CD4-positive, CD25-positive, alpha-beta regulatory T cell (primary cell): ENCODE measurements at places on chromosomes 12 and 14. TPM values are rescaled to one million over a fixed set of nuclear protein-coding genes. Genes with fewer than 3 reads are reported as not detected.

- peaks cover 24% of the 10 kb centered on the region for H3K36me3 ChIP-seq
- no peaks in the 10 kb centered on the region for H3K4me1 ChIP-seq
- peak; percentile 24 for DNase-seq
- no peak overlapping the region for H3K27ac ChIP-seq
- no peaks in the 10 kb centered on the region for H3K27me3 ChIP-seq
Measured at GRCh38 chr14:96852823-96853422, 55.7 kb downstream of the VRK1 start.

- DNase-seq = no peak
- peaks cover 22% of the 10 kb centered on the region for H3K4me1 ChIP-seq
- peak overlapping the region; percentile 29 for H3K27ac ChIP-seq
- H3K27me3 ChIP-seq = no peaks in the 10 kb centered on the region
Measured at GRCh38 chr14:35331605-35332516, 39.7 kb downstream of the PSMA6 start.

The KLRC3 gene
- not detected for total RNA-seq

GRCh38 chr12:49980501-49981349 is 8.0 kb downstream of the AQP6 start:
- no peaks in the 10 kb centered on the region for H3K27me3 ChIP-seq
- no peaks in the 10 kb centered on the region for H3K4me1 ChIP-seq
- no peak for DNase-seq
- H3K27ac ChIP-seq = no peak overlapping the region
- no peaks in the 10 kb centered on the region for H3K36me3 ChIP-seq

DNA sequence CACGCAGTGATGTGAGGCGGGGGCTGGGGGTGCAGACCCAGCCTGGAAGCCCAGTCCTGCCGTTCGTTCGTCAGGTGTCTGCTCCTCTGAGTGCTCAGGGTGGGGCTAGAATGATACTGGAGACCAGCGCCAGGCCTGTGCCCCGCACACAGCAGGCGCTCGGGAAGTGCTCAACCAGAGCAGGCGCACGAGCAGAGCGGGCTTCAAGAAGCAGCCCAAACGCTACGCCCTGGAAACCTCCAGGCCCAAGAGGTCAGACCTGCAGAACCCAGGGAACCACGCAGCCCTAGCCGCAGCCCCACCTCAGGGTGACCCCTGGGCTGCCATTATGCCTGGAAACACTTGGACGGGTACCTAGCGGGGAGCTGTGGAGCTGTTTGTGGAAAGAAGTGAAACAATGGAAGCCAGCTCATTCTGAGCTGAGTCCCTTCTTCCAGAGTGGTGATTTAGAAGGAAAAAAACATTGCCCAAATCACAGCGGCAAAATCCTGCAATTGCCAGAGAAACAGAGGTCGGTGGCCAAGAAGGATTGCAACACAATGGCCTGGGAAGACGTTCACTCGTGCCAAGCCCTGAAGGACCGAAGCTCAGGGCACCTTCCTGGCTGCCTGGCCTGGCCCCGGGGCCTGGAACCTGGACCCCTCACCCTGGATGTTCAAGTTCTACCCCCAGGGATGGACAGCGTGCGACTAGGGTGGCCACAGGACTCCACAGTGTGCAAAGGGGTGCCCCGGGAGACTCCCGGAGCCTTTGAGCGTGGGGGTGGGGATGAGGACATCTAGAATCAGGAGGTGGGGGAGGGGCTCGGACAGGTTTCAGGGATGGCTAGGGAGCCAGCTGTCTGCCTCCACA is 40.4 kb upstream of the DIO3 start:
- no peak overlapping the region for H3K27ac ChIP-seq
- no peak for DNase-seq
- no peak overlapping the region for H3K4me3 ChIP-seq

- peak overlapping the region; percentile 61 for H3K4me3 ChIP-seq
- peak overlapping the region; percentile 58 for H3K27ac ChIP-seq
- H3K4me1 ChIP-seq = peaks cover 11% of the 10 kb centered on the region
- H3K27me3 ChIP-seq = no peaks in the 10 kb centered on the region
- DNase-seq = no peak
- H3K36me3 ChIP-seq = peaks cover 35% of the 10 kb centered on the region
Measured at GRCh38 chr12:53413485-53414204, 10.0 kb upstream of the AMHR2 start.

The ZBTB1 gene
- total RNA-seq = 167 TPM

DNA sequence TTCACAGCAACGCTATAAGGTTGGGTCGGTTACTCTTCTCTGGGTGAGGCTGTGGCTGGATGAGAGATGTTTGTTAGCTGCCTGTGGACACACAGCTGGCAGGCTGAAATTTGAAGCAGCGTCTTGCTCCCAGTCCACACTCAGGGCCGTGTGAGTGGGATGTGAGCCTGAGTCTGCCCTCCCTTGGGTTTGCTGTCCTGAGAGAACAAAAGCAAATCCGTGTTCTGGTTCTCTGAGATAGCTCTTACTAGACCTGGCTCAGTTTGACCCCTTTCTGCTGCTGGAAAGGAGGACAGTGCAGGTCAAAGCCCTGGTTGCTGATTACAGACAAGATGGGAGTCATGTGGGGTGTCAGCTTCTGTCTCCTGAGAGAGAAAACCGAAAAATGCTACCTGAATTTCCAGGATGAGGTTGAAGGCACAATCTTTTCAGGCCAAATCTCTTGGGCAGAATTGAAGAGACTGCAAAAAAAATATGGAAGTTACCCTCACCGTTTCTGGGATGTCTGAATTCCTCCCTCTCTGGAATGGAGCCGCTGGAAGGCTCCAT is 270.8 kb downstream of the ZFP36L1 start:
- H3K36me3 ChIP-seq = no peaks in the 10 kb centered on the region
- no peak for DNase-seq
- no peak overlapping the region for H3K27ac ChIP-seq
- no peak overlapping the region for H3K4me3 ChIP-seq
- H3K27me3 ChIP-seq = no peaks in the 10 kb centered on the region

The ANKS1B gene
- total RNA-seq = 9.5 TPM

GRCh38 chr12:30178916-30179315 is 395.2 kb upstream of the TMTC1 start:
- H3K27ac ChIP-seq = no peak overlapping the region
- no peak for DNase-seq
- no peaks in the 10 kb centered on the region for H3K4me1 ChIP-seq
- no peaks in the 10 kb centered on the region for H3K27me3 ChIP-seq

GRCh38 chr12:25585021-25585523 is 32.0 kb upstream of the LMNTD1 start:
- H3K27me3 ChIP-seq = no peaks in the 10 kb centered on the region
- no peaks in the 10 kb centered on the region for H3K36me3 ChIP-seq
- H3K4me3 ChIP-seq = no peak overlapping the region
- H3K27ac ChIP-seq = no peak overlapping the region

The PFDN5 gene
- total RNA-seq = 506 TPM

The SDR9C7 gene
- total RNA-seq = not detected

The BICDL1 gene
- 134 TPM for total RNA-seq

The OS9 gene
- 151 TPM for total RNA-seq

- H3K27me3 ChIP-seq = no peaks in the 10 kb centered on the region
- DNase-seq = no peak
- H3K27ac ChIP-seq = no peak overlapping the region
- H3K36me3 ChIP-seq = no peaks in the 10 kb centered on the region
Measured at GRCh38 chr12:124131659-124132058, 158.6 kb downstream of the ZNF664 start.

The FBXO21 gene
- total RNA-seq = 61.0 TPM

DNA sequence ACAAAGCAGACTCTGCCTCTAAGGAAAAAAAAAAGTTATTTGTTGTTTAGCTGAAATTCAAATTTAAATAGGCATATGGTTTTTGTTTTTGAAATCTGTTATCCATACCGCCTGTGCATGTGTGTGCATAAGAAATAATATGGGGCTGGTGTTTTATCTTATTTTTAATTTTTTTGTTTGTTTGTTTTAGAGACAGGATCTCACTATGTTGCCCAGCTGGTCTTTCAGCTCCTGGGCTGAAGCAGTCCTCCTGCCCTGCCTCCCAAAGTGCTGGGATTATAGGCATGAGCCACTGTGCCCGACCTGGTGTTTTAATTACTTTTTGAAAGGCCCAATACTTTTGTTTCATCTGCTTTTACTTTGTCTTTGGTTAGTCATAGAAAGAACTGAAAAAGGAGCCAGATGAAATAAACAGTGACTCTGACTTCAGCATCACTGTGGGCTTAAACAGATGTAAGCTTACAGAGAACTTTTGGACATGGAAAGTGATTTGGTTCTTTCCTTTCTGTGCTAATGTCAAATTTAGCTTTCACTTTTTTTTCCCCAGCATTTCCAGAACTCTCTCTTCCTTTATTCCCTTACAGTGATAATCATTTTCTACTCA is 37.2 kb downstream of the SUPT16H start:
- H3K4me3 ChIP-seq = no peak overlapping the region
- no peak overlapping the region for H3K27ac ChIP-seq
- no peak for DNase-seq
- no peaks in the 10 kb centered on the region for H3K27me3 ChIP-seq
- H3K36me3 ChIP-seq = peaks cover 4% of the 10 kb centered on the region

GRCh38 chr12:6759741-6760140 is 6.4 kb upstream of the PTMS start:
- H3K27ac ChIP-seq = no peak overlapping the region
- no peak for DNase-seq
- H3K27me3 ChIP-seq = peaks cover 5% of the 10 kb centered on the region
- H3K4me1 ChIP-seq = peaks cover 6% of the 10 kb centered on the region

DNA sequence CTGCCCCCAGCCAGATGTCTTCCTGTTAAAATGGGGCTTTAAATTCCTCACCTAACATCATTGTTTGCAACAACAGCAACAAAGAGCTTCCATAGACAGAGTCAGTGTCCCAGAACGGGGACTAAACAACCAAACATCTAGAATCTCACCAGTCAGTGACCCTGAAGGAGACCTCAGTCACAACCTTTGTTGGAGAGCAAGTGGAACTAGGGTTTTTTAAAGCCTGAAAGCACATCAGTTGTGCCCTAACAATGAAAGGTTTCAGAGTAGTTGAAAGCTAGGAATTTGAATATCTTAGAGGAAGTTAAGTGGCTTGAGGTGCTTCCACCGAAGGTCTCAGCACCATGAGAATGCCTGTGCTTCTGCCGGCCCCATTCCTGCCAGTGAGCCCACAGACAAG is 5.0 kb upstream of the ALDH2 start:
- peaks cover 7% of the 10 kb centered on the region for H3K4me1 ChIP-seq
- no peaks in the 10 kb centered on the region for H3K27me3 ChIP-seq
- H3K27ac ChIP-seq = no peak overlapping the region
- H3K36me3 ChIP-seq = no peaks in the 10 kb centered on the region

DNA sequence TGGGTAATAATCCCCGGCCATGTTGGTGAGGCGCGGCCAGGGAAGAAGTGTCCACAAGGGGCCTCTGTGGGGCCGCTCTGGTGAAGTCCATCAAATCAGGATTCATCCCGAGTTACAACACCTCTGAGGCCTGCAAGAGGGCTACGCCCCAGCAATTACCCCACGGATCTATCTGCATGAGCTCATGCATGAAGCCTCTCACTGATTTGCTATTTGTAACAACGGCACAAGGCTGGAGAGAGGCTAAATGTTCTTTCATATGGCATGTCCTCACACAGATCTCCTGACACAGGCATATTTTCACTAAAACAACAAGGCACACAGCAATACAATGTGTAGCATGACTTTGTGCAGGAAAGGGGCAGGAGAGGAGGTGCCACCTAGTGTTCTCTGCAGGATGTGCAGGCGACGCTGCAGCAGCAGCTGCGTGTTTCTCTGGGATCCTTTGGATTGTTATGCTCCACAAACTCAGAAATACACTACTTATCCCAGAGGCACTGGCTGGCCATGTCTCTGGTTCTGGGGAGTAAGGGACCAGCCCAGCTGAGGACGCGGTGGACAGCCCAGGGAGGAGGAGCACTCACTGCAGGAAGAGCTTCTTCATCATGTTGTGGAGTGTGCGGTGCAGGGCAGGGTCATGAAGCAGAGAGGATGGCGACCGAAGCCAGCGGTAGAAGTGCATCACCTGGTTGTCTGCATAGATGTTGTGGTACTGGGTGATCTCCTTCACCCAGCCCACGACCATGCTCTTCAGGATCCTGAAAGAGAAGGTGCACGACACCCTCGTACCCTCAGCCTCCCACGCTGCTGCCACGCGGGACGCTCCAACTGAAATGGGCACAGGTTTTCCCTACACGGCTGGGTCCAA is 20.2 kb downstream of the P2RX2 start:
- peaks cover 54% of the 10 kb centered on the region for H3K36me3 ChIP-seq
- H3K27me3 ChIP-seq = no peaks in the 10 kb centered on the region
- no peak overlapping the region for H3K27ac ChIP-seq
- no peak for DNase-seq
- no peak overlapping the region for H3K4me3 ChIP-seq

DNA sequence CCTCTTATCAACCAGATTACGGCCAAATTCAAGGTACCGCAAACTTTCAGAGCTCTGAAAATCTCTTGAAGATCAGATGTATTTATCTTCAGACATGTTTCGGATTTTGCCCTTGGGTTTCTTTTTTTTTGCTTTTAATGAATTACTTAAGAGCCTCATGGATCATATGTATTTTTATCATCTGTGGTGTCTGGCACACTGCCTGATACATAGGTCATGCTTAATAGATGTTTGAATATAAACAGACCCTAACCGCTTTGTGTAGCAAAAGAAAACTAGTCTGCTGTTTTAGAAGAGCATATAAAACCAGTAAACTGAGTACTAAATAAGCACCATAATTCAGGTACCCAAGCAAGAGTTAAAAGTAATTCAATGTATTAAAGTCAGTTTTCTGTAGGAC is 20.1 kb upstream of the TBK1 start:
- no peak overlapping the region for H3K4me3 ChIP-seq
- no peaks in the 10 kb centered on the region for H3K27me3 ChIP-seq
- no peak for DNase-seq

GRCh38 chr12:111404362-111405148 is 1.2 kb upstream of the SH2B3 start:
- H3K36me3 ChIP-seq = no peaks in the 10 kb centered on the region
- peaks cover 60% of the 10 kb centered on the region for H3K4me1 ChIP-seq
- H3K27ac ChIP-seq = peak overlapping the region; percentile 91
- H3K27me3 ChIP-seq = no peaks in the 10 kb centered on the region
- H3K4me3 ChIP-seq = peak overlapping the region; percentile 44
- DNase-seq = peak; percentile 32

DNA sequence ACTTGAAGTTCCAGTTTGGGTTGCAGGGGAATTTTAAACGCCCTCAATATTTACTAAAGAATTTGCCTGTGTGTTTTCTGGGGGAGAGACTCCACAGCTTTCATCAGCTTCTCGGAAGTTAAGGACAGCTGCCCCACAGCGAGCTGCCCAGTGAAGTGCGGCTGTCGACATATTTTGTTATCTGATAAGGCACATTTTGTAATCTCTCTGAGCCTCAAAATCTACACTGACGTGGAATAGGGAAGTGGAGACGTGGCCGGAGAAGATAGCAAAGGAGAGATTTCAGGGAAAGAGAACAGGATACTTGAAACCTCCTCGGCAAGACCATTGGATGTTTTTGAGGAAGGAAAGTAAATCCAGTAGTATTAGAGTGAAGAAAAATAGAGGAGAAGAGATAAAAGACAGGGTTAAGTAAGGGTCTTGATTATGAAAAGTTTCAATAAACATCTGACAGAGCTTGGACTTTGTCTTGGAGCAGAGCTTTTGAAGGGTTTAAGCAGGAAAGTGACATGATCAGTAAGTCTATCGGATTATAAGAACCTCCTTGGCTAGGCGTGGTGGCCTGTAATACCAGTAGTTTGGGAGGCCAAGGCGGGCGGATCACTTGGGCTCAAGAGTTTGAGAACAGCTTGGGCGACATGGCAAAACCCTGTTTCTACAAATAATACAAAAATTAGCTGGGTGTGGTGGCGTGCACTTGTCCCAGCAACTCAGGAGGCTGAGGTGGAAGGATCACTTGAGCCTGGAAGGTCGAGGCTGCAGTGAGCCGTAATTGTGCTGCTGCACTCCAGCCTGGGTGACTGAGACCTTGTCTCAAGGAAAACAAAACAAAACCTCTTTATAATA is 1.1 kb downstream of the POLR3B start:
- peak overlapping the region; percentile 89 for H3K27ac ChIP-seq
- peaks cover 14% of the 10 kb centered on the region for H3K4me1 ChIP-seq
- DNase-seq = no peak
- no peaks in the 10 kb centered on the region for H3K27me3 ChIP-seq
- peak overlapping the region; percentile 85 for H3K4me3 ChIP-seq

The KTN1 gene
- 86.5 TPM for total RNA-seq
